ENCODE measurements at places on chromosomes 1 and 21. TPM values are rescaled to one million over a fixed set of nuclear protein-coding genes. Genes with fewer than 3 reads are reported as not detected.

The CD48 gene
- total RNA-seq: not detected

The ITGB2 gene
- 4.3 TPM for total RNA-seq

The DLGAP3 gene
- not detected for total RNA-seq

DNA sequence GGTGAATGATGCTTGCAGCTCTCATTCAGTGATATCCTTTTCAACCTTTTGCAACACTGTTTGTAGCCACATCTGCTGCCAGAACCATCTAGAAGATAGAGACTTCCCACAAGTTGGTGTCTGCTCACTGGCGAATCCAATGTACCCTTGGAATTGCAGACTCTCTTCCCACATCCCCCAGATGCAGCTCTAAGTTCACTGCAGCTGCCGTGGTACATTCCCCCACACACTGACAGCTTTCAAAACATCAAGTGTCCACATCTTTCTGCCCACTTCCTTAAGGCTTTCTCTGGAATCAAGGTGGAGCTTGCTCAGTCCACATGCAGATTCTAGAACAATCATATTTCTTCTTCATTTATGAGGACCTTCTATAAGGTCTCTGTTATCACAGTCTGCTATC is 99.2 kb downstream of the PLPPR4 start:
- DNase-seq: no peak

All from MG63 (cell line).